ENCODE measurements at places on chromosomes 1 and 21.

- no peak for DNase-seq
Observed at GRCh38 chr21:46214478-46215340, 13.9 kb downstream of the LSS start.

GRCh38 chr1:165524639-165525285 is 19.0 kb upstream of the LRRC52 start:
- no peak for DNase-seq

DNA sequence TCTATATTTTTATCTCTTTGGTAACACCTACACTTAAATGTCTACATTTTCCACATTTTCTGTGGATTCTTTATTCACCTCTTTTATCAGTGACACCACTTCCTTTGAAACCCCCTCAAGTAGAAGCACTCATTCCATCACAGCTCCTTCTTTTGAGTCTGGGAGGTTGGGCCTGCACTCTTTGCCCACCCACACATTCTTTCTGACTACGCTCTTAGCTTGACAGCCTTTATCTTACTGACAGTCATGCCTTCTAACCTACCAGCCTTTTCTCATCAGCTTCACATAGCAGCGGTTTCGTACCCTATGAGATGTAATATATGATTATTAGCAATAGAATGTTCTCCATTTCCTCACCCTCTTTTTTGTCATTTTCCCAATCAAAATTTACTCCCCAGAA is 151.9 kb downstream of the TNFSF18 start:
- DNase-seq = no peak

- DNase-seq = no peak
Observed at GRCh38 chr1:41700581-41700980, 216.1 kb upstream of the EDN2 start.

- DNase-seq = no peak
Observed at GRCh38 chr1:230012093-230012393, 55.0 kb upstream of the GALNT2 start.

- no peak for DNase-seq
Observed at GRCh38 chr1:36170643-36171412, 14.9 kb downstream of the MAP7D1 start.

- no peak for DNase-seq
Observed at GRCh38 chr21:17797967-17798366, 21.2 kb downstream of the C21orf91 start.

DNA sequence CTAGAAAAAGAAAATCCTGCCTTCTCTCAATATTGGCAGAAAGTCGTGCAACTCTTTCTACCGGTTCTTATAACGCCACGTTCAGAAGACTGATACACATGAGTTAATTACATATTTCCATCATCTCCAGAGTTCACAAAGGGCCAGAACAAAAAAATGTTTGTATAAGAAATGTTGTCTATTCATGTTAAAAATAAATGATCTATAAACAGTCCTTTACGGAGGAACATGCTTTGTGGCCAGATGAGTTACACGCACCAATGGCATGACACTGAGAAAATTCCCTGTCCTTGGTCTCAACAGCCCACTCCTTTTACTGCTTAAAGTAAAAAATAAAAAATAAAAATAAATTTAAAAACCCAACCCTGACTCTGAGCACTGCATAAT is 29.5 kb downstream of the C2CD2 start:
- DNase-seq = no peak

- no peak for DNase-seq
Observed at GRCh38 chr1:182101415-182102042, 40.0 kb upstream of the ZNF648 start.

- peak; percentile 79 for DNase-seq
Observed at GRCh38 chr1:184974056-184974836, at the start of gene NIBAN1. Gene NIBAN1 (minus strand): TSS chr1:184974508. CDS start chr1:184974356, 152 bp downstream.

GRCh38 chr21:16492892-16493291 is 763.1 kb downstream of the USP25 start:
- DNase-seq = no peak

DNA sequence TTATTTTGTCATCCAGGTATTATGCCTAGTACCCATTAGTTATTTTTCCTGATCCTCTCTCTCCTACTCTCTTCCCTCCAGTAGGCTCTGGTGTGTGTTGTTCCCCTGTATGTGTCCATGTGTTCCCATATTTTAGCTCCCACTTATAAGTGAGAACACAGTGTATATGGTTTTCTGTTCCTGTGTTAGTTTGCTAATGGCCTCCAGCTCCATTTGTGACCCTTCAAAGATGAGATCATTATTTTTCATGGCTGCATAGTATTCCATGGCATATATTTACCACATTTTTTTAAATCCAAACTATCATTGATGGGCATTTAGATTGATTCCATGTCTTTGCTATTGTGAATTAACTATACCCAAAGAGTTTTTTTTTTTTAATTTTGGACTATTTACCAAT is 1675.7 kb upstream of the B3GALT2 start:
- no peak for DNase-seq

GRCh38 chr1:181350131-181350530 is 133.2 kb upstream of the CACNA1E start:
- no peak for DNase-seq

GRCh38 chr1:84849357-84849975 is 43.5 kb downstream of the LPAR3 start:
- no peak for DNase-seq

DNA sequence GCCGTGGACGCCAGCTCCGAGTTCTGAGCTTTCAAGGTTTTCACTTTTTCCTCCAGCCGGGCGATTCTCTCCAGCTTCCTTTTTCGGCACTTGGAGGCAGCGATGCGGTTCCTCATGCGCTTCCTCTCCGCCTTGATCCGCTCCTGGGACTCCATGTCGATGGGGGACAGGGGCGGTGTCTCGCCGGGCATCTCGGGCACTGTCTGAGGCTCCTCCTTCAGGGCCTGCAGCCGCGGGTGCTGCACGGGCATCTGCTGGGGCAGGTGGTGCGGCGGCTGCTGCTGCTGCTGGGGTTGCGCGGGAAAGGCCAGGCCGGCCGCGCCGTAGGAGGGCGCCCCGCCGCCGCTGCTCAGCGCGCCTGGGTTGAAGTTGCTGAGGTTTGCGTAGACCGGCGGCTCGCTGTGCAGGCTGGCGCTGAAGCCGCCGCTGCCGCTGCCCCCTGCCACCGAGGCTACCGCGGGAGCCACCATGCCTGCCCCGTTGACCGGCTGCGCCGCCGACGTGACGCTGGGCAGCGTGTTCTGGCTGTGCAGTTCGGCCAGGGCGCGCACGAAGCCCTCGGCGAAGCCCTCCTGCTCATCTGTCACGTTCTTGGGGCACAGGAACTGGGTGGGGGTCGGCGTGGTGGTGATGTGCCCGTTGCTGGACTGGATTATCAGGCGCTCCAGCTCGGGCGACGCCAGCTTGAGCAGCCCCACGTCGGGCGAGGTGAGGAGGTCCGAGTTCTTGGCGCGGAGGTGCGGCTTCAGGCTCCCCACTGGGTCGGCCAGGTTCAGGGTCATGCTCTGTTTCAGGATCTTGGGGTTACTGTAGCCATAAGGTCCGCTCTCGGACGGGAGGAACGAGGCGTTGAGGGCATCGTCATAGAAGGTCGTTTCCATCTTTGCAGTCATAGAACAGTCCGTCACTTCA is 1.4 kb downstream of the JUN start:
- peak; percentile 69 for DNase-seq

DNA sequence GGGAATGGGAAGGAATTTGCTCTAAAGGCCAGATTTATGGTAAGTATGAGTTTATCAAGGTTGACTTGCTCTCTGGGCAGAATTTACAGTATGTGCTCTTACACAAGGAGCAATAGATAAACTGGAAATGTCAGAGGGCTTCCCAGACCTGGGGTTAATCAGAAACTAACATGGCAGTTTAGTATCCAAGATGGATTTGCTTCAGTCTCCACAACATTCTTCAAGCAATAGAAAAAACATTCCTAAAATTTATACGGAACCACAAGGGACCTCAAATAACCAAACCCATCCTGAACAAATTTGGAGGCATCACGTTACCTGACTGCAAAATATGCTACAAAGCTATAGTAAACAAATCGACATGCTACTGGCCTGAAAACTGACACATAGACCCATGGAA is 606.7 kb upstream of the CHRM3 start:
- no peak for DNase-seq

GRCh38 chr1:119116725-119117124 is 23.7 kb downstream of the WARS2 start:
- DNase-seq = no peak

DNA sequence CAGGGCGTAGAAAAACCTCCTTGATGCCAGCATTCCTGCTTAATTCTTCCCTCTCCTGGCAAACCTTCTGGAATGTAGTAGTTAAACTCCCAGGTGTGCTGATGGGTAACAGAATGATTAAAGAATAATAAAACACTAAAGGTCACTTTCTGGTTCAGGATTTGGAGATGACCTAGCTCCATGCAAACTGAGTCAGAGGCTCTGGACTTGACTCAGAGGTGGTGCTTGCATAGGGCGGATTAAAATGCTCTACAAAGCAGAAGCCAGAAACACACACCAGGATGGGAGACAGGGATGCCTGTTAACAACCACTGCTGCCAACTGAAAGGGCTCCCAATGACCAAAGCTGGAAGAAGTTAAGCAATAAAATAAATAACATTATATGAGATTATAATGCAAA is 41.5 kb downstream of the KRTAP19-8 start:
- no peak for DNase-seq

- no peak for DNase-seq
Observed at GRCh38 chr1:17270891-17271765, 22.2 kb downstream of the PADI3 start.

DNA sequence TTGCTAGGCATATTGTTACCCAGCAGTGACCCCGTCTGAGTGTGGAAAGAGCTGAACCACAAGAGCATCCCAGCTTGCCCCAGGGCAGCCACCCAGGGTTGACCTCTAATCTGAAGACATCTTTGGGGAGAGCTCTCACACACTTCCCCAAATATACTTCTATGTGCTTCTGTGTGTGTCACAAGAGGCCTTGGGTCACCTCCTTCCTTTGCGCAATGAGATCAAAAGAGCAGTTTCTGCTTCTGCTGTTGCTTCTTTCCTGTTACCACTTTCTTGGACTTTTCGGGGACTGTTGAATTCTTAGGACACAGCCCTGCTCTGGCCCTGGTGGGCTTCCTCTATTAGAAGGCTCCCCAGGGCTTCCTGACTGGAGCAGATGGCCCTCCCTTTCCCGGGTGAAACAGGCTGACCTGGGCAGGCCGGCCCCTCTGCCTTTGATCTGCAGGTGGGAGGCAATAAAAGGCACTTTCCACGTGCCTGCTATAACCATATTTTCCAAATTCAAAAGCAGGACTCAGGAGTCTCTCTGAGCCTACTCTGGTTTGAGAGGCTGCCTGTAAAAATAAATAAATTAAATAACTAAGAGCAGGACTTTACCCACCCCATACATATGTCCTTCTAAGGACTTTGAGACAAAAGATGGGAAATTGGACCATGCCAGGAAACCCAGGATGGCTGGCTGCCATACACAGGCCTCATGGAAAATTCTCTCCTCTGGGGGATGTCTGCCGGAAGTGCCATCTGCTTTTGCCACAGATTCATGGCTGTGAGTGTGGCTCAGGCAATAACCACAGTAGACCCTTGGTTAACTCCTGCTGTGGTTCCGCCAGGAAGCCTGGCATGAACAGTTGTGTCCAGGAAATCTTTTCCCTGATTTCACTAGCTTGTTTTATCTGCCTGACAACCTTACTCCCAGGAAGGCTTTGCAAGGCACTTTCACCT is 28.3 kb upstream of the RCSD1 start:
- no peak for DNase-seq

- no peak for DNase-seq
Observed at GRCh38 chr1:64077281-64077940, 126.0 kb upstream of the UBE2U start.

DNA sequence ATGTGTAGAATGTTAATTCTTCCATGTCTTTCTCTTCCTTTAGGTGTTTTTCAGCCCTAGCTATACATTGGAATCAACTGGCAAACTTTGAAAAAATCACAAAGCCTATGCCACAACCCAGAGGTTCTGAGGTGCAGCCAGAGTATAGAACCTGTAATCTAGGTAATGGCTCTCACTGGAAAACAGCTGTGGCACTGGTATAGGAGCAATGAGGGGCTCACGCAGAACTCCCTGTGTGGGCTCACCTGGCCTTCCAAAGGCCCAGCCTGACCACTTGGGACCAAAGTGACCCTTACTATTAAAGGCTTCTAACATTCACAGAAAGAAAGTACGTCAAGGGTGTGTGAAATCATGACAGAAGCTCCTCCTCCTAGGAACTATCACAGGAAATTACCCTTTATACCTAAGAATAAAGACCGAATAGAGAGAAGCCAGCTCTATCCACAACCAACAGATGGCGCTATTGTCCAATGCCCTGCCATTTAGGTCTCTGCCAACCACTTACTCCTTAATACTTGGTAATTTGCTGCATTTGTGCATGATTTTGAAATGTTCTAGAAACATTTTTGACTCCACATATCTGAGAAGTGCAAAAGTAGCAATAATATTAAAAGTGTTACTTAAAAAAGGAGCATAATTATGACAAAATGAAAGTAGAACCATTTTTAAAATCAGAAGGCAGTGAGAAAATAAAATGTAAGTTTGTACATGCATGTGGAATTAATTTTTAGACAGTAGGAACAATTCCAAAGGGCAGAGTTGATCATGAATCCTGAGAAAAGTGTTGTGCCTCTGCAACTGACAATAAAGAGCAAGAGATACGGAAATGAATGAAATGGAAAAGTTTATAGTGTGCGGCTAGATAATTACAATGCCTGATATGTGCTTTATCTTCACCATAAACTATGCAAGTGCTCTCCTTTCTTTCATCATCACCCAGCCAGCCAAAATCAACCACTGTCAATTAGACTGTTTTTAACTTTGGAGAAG is 93.1 kb upstream of the HAO2 start:
- no peak for DNase-seq

- no peak for DNase-seq
Observed at GRCh38 chr1:78691995-78692747, 42.5 kb downstream of the IFI44 start.

- peak; percentile 87 for DNase-seq
Observed at GRCh38 chr1:235093696-235094592, 34.7 kb downstream of the TOMM20 start.

- no peak for DNase-seq
Observed at GRCh38 chr1:211281320-211282022, 22.3 kb downstream of the RCOR3 start.

DNA sequence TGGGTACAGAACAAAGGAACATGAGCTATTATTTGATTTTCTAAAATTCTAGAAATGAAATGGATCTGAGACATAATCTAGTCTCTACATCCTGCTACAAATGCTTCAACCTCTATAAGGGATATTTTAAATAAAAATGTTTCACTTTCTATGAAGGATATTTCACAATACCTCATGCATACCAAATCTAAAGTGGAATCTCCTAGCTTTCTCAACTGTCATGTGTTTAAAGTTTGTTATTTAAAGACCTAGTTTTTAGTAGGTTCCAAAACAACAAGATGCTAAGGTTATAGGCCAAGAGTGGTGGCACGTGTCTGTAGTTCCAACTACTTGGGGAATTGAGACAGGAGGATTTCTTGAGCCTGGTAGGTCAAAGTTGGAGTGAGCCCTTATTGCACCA is 47.6 kb downstream of the KDM5B start:
- no peak for DNase-seq

DNA sequence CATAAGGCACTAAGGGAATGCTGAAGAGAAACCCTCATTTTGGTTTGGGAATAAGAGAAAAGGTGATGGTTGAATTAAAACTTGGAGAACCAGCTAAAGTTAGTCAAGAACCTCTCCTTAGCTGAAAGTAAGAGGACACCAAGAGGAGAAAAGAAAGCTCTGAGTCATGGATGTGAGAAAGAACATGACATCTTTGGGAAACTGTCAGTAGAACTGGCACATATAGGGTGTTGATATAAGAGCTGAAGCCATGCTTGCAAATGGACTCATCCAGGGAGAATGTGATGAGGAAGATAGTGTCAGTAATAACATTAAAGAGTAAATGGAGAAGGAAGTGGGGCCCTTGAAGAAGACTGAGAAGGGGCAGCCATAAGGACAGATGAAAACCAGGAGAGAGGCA is 54.3 kb downstream of the LRRC8C start:
- no peak for DNase-seq
